CD4-positive, alpha-beta T cell (primary cell): ENCODE measurements at places on chromosomes 2 and 18. TPM values are rescaled to one million over a fixed set of nuclear protein-coding genes. Genes with fewer than 3 reads are reported as not detected.

LIPG gene
- total RNA-seq, result not detected

PTH2R gene
- total RNA-seq, result not detected

ACVR1C gene
- 5.2 TPM for total RNA-seq

SLC9A4 gene
- not detected for total RNA-seq

CELF4 gene
- not detected for total RNA-seq

KLHL30 gene
- not detected for total RNA-seq

IL1R1 gene
- 0.49 TPM for total RNA-seq

SLC35G4 gene
- total RNA-seq, result not detected

GPATCH11 gene
- 4.1 TPM for total RNA-seq

CYS1 gene
- not detected for total RNA-seq

BUB1 gene
- 3.5 TPM for total RNA-seq

ATAD2B gene
- 35.4 TPM for total RNA-seq

ABCG5 gene
- total RNA-seq, result not detected

SMC6 gene
- total RNA-seq, result 7.8 TPM

CD207 gene
- total RNA-seq, result 0.25 TPM

MRPL53 gene
- 44.3 TPM for total RNA-seq

MARCO gene
- not detected for total RNA-seq

NCL gene
- 395 TPM for total RNA-seq

PID1 gene
- total RNA-seq, result 0.38 TPM

FOXD4L1 gene
- not detected for total RNA-seq

PLEK gene
- 5.3 TPM for total RNA-seq

SPATA3 gene
- not detected for total RNA-seq

ADGRF3 gene
- 0.96 TPM for total RNA-seq

CFC1 gene
- total RNA-seq, result not detected

C1QL2 gene
- not detected for total RNA-seq

CCNT2 gene
- 62.1 TPM for total RNA-seq

LBX2 gene
- total RNA-seq, result not detected

CHRNG gene
- total RNA-seq, result not detected

LINC00305 gene
- not detected for total RNA-seq

STPG4 gene
- total RNA-seq, result not detected

ONECUT2 gene
- not detected for total RNA-seq

CRYGD gene
- total RNA-seq, result not detected

DNER gene
- total RNA-seq, result not detected

CPSF3 gene
- total RNA-seq, result 13.8 TPM

G6PC2 gene
- total RNA-seq, result not detected

GAL3ST2 gene
- total RNA-seq, result 1.9 TPM

GPR75 gene
- 2.0 TPM for total RNA-seq

IMPACT gene
- 8.4 TPM for total RNA-seq

CXCR1 gene
- 0.08 TPM for total RNA-seq

LYG1 gene
- total RNA-seq, result 1.3 TPM

FBXO41 gene
- total RNA-seq, result 16.0 TPM

GULP1 gene
- not detected for total RNA-seq

OTX1 gene
- total RNA-seq, result not detected

TMEM247 gene
- total RNA-seq, result not detected

PROM2 gene
- 0.73 TPM for total RNA-seq

GCG gene
- not detected for total RNA-seq

CTAGE1 gene
- not detected for total RNA-seq

PLB1 gene
- total RNA-seq, result 1.3 TPM

ACTG2 gene
- total RNA-seq, result not detected

NEU2 gene
- not detected for total RNA-seq

APLF gene
- total RNA-seq, result 4.1 TPM

REEP1 gene
- total RNA-seq, result not detected

ITGA6 gene
- 58.0 TPM for total RNA-seq

MYO5B gene
- total RNA-seq, result not detected

BMP10 gene
- total RNA-seq, result not detected
